ENCODE measurements at places on chromosomes 7 and 10. TPM values are rescaled to one million over a fixed set of nuclear protein-coding genes. Genes with fewer than 3 reads are reported as not detected.

DNA sequence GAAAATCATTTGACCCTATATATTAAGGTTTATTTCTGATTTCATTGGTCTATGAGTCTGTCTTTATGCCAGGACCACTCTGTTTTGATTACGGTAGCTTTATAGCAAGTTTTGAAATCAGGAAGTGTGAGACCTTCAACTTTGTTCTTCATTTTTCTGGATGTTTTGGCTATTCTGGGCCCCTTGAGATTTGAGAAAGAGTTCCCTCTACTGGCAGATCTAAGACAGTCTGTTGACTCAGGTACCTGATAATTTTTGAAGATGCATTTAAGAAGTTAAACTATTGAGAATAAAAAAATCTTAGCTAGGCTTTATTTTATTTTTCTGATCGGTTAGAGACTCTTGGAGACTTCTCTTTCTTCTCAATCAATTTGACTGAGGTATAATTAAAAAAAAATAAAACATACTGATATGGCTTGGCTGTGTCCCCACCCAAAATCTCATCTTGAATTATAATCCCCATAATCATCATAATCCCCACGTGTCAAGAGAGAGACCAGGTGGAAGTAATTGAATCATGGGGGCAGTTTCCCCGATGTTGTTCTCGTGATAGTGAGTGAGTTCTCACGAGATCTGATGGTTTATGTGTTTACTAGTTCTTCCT, 209.2 kb downstream of the SNX10 start:
- peak; percentile 30 for DNase-seq

GRCh38 chr7:36651404-36651803, 72.9 kb downstream of the AOAH start:
- DNase-seq = peak; percentile 65

DNA sequence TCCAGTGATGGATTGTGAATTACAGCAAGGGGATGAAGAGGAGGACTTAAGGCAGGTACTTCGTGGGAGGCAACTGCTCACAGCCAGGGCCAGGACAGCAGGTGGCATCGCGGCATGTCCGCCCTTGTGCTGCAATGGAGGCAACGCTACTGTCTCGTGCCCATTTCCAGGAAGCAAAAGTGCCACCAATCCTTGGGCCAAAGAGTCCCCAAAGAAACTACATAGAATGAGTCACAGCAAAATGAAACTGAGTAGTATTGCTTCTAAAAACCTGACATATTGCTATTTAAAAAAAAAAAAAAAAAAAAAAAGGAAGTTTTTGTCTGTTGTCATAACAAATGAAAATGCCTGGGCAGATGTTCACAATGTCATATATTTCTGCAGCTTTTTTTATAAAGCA, 46.6 kb downstream of the RSU1 start:
- DNase-seq = no peak

GRCh38 chr10:101358706-101359300, 4.8 kb downstream of the BTRC start:
- DNase-seq = no peak

GRCh38 chr10:75165684-75166622, 44.6 kb upstream of the VDAC2 start:
- peak; percentile 67 for DNase-seq

DNA sequence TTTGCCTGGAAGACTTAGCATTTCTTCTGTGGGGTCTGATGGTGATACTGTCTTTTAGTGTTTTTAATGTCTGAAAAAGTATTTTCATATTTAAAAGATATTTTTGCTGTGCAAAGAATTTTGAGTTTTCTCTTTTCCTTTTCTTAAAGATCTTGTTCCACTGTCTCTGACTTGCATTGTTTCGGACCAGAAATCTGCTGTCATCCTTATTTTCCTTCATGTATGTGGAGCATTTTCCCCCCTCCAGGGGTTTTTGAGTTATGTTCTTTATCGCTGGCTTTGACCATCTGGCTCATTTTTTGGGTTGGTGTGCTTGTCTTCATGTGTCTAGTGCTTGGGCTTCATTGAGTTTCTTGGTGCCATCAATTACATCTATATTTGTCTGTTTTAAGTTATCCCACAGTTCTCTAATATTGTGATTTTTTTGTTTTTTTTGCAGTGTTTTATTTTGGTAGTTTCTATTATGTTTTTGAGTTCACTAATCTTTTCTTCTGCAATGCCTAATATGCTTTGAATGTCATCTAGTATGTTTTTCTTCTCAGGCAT, 119.9 kb downstream of the MGMT start:
- DNase-seq = no peak

DNA sequence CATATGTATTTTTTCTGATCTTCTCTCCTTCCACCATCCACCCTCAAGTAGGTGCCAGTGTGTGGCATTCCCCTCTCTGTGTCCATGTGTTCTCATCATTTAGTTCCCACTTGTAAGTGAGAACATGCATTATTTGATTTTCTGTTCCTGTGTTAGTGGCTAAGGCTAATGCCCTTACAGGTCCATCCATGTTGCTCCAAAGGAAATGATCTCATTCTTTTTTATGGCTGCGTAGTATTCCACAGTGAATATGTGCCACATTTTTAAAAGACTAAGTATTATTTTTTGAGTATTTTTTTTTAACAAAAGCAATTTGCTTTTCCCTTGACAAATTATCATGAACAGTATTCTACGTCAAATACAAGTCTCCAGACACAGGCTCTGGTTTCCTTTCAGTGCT, 86.4 kb upstream of the ZNF746 start:
- no peak for DNase-seq

GRCh38 chr10:123175389-123176387, 21.5 kb downstream of the BUB3 start:
- DNase-seq = no peak

DNA sequence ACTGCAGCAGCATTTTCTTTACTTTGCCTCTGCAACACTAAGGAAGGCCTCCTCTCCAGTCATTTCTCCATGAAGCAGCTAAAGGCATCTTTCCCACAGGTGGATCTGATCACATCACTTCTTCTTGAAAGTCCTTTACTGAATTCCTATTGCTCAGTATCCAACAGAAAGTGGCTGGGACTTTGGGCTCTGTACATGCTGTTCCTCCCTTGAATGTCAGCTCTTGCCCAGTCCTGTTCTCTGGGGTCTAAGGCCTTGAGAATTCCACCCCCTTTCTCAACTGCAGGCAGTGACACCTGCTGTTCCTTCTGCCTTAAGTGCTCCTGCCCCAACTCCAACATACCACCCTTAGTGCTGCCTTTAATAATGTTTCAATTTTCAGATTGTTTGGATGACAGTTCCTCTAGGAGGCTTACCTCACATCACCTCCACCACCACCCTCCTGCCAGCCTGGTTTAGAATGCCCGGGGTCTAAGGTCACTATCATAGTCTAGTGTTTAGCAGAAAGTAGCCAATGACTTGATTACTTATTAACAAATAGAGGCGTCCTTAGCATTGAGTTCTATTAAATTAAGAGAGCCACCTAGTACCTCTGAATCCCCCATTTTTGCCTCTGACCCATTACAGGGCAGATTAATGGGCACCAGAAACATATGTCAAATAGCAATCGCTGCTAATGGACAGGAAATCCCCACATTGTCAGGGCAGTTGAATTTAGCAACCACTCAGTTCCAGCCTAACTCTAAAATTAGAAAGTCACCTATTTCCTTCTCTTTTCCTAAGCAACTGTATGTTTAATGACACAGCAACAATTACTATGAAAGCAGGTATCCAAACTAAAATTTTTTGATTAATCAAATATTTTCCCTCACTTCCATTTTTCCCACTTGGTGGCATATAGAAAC, 11.4 kb downstream of the INHBA start:
- DNase-seq = no peak

GRCh38 chr7:131935180-131935579, 378.8 kb upstream of the PODXL start:
- DNase-seq = no peak

DNA sequence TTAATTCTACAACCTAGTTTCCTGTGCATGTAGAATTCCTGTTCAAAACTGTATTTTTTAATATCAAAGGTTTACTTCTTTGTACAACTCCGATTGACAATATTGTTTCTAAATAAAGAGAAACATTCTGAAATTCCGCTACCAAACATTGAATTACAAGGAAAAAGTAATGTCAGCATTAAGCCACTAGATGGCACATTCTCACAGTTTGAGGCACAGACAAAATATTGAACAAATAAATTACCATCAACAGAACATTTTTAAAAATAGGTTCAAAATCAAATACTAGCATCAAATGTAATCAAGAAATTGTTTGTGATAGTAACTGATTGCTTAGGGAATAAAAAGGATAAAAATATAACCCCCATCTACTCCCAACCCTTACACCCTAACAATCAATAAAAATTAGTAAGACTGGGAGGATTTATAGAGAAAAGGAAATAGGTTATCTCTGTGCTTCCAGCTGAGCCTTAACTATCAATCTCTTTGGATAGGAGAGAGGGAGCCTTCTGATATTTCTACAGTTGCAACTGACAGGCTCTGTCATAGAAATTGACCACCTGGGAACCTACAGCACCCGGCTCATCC, 86.6 kb upstream of the C7orf33 start:
- peak; percentile 24 for DNase-seq

- DNase-seq = no peak
Observed at GRCh38 chr7:151088019-151088855, 2.0 kb downstream of the AGAP3 start.

GRCh38 chr7:137165241-137165640, 178.3 kb downstream of the PTN start:
- no peak for DNase-seq

DNA sequence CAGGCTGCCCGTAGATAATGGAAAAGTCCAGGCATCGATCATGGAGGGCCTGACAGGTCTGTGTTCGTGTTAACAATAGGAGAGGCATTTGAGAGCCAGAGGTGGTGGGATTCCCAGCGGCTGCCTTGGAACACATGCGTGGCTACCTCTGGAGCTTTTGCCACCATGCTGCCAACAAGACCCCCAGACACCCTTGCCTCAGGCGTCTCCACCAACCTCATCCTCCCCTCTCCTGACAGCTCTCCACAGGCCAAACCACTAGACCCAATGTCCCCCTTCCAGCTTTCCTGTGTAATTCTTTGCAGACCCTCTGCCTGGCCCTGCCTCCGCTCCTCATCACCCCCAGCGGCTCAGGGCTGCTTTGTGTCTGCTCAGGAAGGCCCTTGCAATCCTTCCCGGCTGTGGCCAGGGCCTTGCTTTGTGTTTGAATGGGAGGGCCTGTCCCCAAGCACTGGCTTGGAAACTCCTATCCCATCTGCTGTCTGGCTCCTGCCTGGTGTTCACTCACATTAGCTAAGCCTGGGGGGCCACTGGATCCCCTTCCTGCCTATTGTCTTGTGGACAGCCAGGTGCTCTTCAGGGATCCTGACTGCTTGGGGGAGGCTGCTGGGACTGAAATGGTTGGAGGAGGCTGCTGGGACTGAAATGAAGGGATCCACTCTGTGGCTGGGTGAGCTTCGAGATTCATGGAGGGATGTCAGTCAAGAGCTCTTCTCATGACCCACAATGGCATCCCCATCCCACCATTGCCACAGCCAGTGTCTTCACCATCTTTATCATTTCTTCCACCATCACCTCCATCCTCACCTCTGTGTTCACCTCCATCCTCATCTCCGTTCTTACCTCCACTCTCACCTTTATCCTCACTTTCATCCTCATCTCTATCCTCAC, 60.8 kb upstream of the ELN start:
- no peak for DNase-seq

- DNase-seq = peak; percentile 17
Observed at GRCh38 chr10:101959346-101959916, 96.5 kb downstream of the ARMH3 start.

GRCh38 chr10:127415901-127416581, 133.1 kb upstream of the NPS start:
- DNase-seq = no peak

DNA sequence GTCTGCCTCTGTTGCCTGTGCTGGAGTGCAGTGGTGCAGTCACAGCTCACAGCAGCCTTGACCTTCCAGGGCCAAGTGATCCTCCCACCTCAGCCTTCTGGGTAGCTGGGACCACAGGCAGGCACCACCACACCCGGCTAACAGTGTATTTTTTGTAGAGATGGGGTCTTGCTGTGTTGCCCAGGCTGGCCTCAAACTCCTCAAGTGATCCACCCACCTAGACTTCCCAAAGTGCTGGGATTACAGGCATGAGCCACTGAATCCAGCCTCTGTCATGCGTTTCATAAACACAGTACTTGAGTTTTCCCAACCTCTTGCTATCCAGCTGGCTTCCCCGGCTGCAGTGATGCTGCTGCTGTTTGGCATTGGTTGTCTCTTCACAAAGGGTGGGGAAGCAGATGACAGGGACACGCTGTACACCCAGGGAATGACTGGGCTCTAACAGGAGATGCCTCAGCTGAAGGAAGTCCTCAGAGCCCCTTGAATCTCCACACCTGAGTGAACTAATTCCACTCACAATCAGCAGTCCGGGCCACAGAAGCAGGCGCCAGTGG, 191.5 kb downstream of the DIP2C start:
- no peak for DNase-seq

GRCh38 chr7:7563269-7563668, 3.4 kb upstream of the MIOS start:
- DNase-seq = no peak

DNA sequence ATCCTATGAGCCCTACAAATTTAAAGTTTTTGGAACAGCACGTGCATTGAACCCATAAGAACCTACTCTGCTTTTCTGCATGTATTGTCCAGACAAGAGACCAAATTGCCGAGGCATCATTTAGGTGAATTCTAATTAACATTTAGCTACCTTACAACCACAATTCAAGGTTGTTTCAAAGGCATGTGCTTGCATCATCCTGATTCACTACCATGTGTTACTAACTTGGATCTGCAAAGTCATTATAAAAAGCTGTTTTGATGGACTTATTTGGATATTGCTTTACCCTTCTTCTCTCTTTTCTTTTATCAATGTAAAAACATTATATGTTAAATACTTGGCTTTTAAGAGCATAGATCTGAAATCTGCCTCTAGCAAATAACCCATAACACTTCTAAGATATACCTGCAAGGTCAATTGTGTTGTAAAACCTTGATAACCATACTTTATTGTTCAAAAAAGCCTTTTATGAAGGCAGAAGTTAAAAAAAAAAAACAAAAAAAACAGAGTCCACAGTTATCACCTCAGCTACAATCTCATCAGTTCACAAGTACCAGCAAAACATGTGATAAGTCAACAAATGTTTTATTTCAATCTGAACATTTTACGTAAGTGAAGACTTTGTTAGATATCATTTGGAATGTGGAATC, 51.9 kb downstream of the CFTR start:
- DNase-seq = no peak

GRCh38 chr10:86113983-86114382, 252.6 kb downstream of the GRID1 start:
- DNase-seq = no peak

DNA sequence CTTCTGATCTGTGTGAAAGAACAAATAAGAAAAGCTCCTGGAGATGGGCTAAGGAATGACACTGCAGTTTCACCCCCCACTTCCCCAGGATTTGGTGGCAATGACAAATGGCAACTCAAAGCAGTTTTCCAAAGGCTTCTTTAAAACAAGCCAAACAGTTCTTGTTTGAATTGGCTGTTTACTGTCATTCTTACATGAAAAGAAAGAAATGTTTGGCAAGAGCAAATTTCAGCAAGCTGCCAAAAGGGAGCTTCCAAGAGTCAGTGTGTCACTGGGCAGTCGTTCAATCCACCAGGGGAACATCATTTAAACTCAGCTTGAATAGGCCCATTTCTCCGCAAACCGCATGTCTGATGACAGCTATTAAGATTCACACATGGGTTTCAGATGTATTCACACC, 119.0 kb upstream of the RHOBTB1 start:
- DNase-seq = no peak

Gene ATOH7
- total RNA-seq = not detected

Gene ACTR1A
- 124 TPM for total RNA-seq

Gene SPDYE9
- total RNA-seq = not detected

Gene DEPP1
- 1.2 TPM for total RNA-seq

Gene ADD3
- total RNA-seq = 25.8 TPM

Gene TBX20
- total RNA-seq = 0.57 TPM

Gene BMPER
- 3.8 TPM for total RNA-seq

Gene FAM204A
- total RNA-seq = 56.6 TPM

Gene GIMAP1
- total RNA-seq = not detected

Gene SCIN
- 0.03 TPM for total RNA-seq

Measured in HT1080 (cell line).